Muscle of leg (tissue), 16 donors: ENCODE measurements at places on chromosomes 3 and 15. TPM values are rescaled to one million over a fixed set of nuclear protein-coding genes. Genes with fewer than 3 reads are reported as not detected.

- DNase-seq: no peak
Measured at GRCh38 chr15:38401106-38401505, 52.8 kb upstream of the FAM98B start.

DNA sequence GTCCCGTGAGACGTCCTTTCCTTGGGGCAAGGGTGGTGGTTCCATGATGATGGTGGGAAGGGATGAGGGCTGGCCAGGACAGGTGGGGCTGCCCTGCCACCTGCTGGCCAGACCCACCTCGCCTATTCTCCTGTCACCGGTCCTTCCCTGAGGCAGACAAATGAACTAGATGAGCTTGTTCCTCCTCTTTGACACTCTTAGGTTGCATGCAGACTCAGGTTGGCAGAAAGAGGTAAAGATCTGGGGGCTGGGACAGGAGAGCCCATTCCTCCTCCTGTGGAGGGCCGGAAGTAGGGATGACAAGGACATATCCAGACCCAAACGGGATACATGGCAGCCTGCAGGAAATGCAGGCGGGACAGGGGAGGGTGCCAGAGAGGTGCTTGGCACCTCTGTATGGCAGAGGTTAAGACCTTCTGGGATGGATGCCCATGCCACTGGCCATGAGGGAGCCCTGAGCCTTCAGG, 38.6 kb downstream of the ACSBG1 start:
- DNase-seq: no peak

Gene CYP1A2
- total RNA-seq: not detected

Gene ATP13A5
- 0.09 TPM for total RNA-seq

DNA sequence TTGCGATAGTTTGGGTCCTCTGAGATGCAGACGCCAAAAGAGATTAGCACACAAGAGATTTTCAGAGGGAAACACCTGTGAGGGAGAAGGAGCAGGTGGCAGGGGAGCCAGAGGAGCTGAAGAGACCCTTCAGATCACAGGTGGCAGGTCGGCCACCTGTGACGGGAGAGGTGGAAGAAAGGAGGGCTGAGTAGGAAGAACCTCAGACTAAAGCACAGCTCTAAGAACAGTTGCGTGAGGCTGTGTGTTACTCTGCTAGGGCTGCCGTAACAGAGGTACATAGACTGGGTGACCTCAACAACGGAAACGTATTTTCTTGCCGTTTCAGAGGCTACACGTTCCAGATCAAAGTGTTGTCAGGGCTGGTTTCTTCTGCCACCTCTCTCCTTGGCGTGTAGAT, 38.5 kb downstream of the C2CD4A start:
- DNase-seq: no peak

Gene CMTM7
- total RNA-seq: 3.9 TPM

DNA sequence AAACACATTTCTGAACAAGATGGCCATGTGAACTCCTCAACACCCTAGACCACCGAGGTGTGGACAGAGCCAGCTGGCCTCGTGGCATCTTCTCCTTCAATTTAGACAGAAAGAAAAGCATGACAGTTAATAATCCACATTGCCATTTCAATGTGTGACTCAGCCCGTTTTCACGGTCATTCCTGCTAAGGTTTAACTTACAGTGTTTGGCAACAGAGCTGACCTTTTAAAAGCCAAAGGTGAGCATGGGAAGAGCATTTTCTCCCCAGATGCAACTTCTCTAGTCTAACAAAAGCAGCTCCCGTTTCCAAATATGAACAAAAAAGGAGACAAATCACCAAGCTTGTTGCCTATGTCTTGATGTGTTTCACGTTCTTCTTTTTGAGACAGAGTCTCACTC, 417.6 kb upstream of the WNT5A start:
- peak; percentile 33 for DNase-seq

GRCh38 chr15:63497642-63498467, 6.5 kb upstream of the USP3 start:
- DNase-seq: peak; percentile 47

Gene ENTPD3
- 0.44 TPM for total RNA-seq

Gene ATXN7
- total RNA-seq: 8.1 TPM

DNA sequence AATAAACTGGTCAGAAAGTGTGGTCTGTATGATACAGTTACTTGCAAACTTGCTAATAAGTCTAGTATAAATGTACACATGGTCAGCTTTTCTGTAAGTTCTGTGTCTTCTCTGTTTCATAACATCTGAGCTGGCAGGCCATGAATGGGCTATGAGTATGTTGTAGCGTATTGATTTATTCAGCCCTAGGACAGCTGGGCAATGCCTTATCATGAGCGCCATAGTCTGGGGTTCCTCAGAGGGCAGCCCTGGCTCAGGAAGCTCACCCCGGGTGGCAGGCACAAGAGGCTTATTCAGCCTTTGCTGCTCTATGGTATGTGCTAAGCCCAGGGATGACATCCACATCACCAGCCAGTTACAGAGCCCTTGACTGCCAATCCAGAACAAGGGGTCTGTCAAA, 50.7 kb upstream of the CCR2 start:
- DNase-seq: no peak

- no peak for DNase-seq
Measured at GRCh38 chr3:146818301-146818700, 213.2 kb upstream of the PLSCR5 start.

Gene ZFAND6
- 98.4 TPM for total RNA-seq

GRCh38 chr3:143146486-143147274, 27.1 kb downstream of the CHST2 start:
- DNase-seq: peak; percentile 40

DNA sequence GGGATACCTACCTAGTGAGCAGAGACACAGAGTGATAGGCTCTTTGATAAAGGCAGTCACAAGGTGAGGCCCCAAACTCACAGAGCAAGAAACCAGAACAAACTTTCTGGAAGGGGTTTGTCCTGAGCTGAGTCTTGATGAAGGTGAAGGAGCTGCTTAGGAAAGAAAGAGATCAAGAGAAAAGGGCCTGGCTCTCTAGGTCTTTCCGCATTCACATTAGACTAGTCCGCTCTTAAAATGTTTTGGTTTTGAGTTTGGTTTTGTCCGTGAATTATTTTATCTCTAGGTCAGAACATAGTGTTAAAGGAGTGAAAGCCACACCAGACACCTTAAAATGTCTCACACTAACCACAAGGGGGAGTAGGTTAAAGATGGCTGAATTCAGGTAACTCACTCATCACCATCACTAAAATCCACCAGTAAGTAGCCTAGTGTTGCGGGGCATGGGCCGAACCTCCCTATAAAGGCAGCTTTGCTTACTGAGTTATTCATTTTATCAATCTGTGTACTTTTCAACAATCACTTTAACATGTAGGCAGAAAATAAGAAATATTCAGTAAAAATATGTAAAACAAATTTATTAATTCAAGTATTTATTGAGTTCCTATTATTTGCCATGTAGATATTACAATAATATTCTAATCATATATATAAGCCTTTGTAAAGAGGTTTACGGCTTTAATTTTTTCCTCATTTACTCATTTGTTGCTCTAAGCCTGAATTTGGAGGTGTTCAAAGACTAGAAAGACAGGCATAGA, 121.5 kb upstream of the TSC22D2 start:
- DNase-seq: no peak

GRCh38 chr3:27681249-27681748, 40.8 kb downstream of the EOMES start:
- peak; percentile 83 for DNase-seq

DNA sequence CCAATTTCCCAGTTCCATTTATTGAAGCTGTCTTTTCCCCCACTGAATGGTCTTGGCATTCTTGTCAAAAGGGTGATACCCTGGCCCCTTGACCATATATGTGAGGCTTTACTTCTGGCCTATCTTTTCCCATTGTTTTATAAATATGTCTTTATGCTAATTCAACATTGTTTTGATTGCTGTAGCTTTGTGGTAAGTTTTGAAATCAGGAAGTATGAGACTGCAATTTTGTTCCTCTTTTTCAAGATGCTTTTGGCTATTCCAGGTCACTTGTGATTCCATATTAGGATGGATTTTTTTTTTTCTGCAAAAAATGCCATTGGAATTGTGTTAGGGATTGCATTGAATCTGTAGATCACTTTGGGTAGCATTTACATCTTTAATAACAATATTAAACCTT, 141.2 kb upstream of the MANF start:
- no peak for DNase-seq

- no peak for DNase-seq
Measured at GRCh38 chr3:101567528-101568317, 6.1 kb downstream of the TRMT10C start.

Gene SLC24A5
- total RNA-seq: 0.04 TPM

GRCh38 chr15:63763476-63764123, 70.1 kb downstream of the HERC1 start:
- DNase-seq: no peak

Gene ECE2
- total RNA-seq: not detected

Gene GPR149
- total RNA-seq: 0.35 TPM

DNA sequence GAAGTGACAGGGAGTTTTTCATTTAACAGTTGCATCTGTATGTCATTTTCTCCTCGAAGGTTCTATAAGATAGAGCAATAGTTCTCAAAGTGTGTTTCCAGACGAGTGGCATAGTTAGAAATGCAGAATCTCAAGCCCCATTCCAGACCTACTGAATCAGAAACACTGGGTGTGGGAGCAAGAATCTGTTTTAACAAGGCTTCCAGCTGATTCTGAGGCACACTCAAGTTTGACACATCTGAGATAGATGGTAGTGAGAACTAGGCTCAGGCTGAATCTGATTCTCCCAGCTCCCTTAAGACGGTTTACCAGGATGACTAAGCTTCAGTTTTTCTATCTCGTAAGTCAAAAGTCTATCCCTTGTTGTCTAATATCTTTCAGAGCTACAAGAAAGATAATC, 159.8 kb upstream of the NUDT16 start:
- no peak for DNase-seq

- DNase-seq: no peak
Measured at GRCh38 chr3:12979151-12979946, 93.9 kb downstream of the IQSEC1 start.

Gene SPINK8
- total RNA-seq: not detected

GRCh38 chr15:101669744-101670143, 17.6 kb upstream of the TM2D3 start:
- no peak for DNase-seq

DNA sequence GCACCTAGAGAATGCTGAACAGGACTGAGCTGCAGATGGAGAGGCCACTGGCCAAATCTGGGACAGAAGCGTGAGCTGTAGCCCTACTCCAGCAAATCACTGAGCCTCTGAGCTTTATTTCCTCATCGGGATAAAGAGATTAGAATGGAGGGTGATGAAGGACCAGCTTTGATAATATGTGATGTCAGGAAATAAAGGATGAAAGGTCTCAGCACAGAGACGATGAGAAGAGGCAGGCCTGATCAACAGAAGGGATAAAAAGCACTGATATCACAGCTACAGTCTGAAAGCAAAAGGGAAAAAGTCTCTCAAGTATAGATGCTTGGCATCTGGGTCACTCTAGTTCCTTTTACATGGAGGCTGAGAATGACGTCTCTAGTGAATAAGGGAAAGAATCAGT, 70.0 kb downstream of the DHX30 start:
- no peak for DNase-seq

DNA sequence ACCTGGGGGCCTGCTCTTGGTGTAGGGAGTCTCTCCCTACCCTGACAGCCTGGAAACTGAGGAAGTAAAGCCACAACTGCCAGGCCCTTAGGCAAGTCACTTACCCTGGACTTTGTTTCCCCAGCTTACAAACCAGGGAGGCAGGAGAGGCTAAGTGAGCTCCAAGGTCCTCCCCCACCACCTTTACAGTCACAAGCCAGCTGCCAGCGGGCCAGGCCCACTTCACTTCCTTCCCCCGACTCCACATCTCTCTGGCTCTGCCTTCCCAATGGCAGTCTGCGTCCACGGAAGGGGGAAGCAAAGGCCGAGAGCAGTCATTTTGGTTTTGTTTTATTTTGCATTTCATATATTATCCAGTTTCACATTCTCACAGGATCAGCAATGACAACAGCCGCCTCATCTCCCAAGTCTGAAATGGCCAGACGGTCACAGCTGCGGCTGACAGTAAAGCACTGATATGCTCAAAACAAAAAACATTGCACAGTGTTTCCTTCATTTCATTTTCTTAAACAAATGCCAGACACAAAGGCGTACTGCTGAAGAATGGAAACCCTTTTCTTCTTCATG, 35.7 kb downstream of the RBPMS2 start:
- DNase-seq: peak; percentile 38

DNA sequence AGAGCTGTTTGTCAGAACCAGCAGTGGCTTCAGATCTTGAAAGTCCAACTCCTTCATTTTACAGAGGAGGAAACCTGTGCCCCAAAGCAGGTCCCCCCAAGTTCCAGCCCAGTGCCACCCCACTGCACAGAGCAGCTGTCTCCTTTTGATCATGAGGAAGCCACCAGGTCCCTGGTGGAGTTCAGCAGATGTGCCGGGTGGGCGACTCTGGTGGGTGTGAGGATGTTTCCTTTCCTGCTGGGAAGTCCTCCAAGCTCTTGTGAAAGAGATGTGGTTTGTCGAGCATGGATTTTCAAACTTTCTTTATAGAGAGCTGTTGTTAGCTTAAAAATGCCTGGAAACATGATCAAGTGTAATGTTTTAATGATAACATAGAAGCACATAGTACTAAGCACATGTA, 52.0 kb downstream of the SMAD3 start:
- DNase-seq: peak; percentile 76

Gene MESP2
- 0.49 TPM for total RNA-seq

Gene SEMA5B
- total RNA-seq: 17.7 TPM

Gene IGSF11
- total RNA-seq: 1.8 TPM

- DNase-seq: peak; percentile 53
Measured at GRCh38 chr15:33067456-33067855, 127.1 kb downstream of the FMN1 start.

DNA sequence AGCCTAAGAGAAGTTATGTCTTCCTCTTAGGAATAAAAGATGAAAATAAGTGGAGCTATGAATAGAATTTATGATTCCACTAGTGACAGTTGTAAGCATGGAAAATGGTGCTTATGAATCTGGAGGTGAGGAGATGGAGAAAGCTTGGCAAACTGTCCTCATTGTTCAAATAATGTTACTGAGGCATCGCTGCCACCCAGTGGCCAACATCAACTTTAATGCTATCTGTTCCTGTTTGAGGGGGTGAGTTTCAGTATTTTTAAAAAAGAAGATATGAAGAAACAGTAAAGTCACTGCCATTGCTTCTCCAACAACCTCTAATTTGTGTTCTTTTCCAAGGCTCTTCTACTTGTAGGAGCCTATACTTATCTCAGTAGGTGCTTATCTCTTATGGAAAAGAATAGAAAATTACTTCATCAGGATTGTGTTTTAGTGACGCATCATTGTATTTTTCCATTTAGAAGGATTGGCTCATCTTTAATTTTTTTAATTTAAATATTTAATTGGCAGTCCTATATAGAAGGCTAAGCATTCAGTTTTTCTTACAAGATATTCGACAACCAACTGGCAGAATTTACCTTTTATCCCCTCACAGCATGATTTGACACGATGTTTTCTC, 260.4 kb upstream of the P2RY1 start:
- DNase-seq: peak; percentile 74

GRCh38 chr3:143831208-143831607, 17.1 kb downstream of the SLC9A9 start:
- no peak for DNase-seq

DNA sequence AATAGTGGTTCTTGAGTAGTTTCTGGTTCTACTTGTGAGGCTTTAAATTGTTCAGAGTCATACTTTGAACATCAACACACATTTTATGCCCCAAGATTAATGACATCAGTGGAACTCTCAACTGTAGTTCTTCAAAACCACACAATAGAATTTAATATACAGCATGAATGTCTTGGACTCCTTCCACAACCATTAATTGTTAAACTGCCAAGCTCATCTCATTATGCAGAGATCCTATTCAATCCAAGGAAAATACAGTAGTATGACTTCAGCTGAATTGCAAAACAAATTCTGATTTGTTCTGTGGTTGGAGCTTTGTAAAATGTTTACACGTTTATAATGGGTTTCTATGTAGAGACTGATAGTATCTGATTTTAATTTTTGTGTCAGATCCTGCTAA, 199.2 kb upstream of the SLC2A2 start:
- DNase-seq: no peak

GRCh38 chr15:77418966-77419835, 703 bp downstream of the PEAK1 start:
- DNase-seq: peak; percentile 85
